Activated T-helper 1 cell treated with anti-CD3 and anti-CD28 coated beads, Interleukin-2, amount 50 U/mL, for 16 hours (primary cell): ENCODE measurements at places on chromosomes 11 and 22.

DNA sequence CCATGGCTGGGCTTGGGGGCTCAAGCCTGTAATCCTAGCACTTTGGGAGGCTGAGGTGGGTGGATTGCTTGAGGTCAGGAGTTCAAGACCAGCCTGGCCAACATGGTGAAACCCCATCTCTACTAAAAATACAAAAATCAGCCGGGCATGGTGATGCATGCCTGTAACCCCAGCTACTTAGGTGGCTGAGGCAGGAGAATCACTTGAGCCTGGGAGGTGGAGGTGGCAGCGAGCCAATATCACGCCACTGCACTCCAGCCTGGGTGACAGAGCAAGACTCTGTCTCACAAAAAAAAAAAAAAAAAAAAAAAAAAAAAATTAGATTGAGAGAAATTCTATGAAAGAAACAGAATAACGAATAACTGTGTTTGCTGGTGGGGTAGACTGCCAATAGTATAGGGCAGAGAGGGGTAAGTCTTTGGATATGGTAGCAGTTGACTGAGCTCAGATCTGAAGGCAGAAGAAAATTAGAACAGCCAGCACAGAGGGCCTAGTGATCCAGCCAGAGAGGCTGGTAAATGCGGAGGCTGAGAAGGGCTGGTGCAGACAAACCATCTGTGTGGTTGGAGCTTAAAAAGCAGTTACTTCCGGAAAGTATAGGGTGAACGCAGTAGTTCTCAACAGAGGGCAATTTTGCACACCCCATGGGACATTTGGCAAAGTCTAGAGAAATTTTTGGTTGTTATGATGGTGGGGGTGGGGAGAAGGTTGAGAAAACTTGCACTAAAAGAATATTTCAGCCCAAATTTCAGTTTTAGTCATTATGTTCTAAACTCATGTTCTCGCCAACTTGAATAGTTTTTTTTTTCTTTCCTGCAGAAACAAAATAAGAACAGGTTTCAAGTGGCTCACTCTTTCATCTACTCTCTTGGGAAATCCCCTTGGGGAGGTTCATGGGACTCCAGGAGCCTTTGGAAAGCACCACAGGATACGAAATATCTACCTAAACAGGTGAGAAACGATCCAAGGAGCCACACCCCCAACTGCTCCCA, 1.6 kb upstream of the HORMAD2 start:
- no peak for DNase-seq

DNA sequence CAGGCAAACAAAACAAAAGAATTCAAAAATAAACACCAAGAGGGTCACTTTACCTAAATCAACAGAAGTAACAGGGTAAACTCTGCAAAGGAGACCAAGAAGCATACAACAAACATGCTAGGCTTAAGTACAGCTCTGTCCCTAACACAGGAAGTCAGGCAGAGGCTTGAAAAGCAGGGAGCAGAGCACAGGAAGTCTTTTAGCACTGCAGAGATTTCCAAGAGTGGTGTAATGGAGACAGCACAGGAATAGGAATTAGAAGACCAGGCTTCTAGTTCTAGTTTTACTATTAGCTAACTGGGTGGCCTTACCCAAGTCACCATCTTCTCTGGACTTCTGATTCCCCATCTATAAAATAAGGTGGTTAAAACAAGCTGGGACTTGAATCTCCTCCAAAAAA, 1.9 kb downstream of the RBFOX2 start:
- no peak for DNase-seq

DNA sequence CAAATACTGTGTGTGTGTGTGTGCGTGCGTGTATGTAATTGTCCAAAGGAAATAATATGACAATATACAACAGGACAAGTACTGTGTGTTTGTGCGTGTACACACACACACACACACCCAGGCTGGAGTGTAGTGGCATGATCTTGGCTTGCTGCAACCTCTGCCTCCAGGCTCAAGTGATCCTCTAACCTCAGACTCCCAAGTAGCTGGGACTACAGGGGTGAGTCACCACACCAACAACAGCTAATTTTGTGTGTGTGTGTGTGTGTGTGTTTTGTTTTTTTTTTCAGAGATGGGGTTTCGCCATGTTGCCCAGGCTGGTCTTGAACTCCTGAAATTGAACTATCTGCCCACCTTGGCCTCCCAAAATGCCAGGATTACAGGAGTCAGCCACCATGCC, 61.5 kb downstream of the NUP98 start:
- DNase-seq: no peak

GRCh38 chr11:114141863-114142580, 82.5 kb downstream of the ZBTB16 start:
- no peak for DNase-seq

DNA sequence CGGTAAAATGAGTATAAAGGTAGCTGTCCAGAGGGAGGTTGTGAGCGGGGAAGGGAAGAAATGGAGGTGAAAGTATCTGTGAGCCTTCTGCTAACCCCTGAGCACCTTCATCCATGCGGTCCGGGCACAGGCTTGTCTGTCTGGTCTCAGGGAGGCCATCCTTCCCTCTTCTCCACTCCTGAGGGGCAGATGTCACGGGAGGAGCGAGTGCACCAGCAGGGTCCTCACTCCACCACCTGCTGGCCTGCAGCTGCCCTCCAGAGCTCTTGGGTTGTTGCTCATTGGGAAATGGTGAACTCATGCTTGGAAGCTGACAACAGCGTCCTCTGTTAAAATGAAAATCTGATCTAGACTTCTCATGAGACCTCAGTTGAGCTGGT, 33.8 kb upstream of the WNT11 start:
- DNase-seq: no peak
